ENCODE measurements at places on chromosomes 5 and 9. TPM values are rescaled to one million over a fixed set of nuclear protein-coding genes. Genes with fewer than 3 reads are reported as not detected.

DNA sequence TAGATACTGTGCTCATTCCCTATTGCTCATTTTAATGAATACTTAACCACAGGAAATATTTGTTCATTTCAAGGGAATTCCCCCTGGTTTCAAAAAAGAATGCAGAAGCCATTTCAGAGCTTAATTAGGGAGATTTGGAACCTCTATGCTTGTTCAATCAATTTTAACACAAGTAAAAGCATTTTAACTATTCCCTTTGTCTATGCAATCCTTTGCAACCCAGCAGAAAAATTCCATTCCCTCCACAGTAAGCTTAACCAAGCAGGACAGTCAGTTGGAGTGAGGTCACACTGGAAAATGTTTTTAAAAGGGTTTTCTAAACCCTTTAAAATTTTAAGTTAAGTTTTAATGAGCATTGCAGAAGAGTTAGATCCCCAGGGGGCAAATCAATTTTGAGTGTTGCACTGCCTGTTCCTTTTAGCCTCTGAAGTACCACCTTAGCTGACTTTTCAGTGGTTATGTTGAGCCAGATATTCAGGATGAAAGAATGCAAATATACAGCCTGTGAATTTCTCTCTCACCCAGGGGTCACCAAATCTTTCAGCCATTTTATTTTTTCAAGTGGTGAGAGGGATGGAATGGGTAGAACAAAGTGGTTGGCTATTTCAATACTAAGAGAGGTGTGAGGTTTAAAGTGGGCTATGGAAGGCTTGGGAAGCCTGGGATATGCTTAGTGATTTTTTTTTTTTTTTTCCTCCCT, 356.2 kb upstream of the NUDT12 start:
- no peaks in the 10 kb centered on the region for H3K36me3 ChIP-seq
- no peak overlapping the region for H3K27ac ChIP-seq
- DNase-seq: no peak
- H3K4me1 ChIP-seq: no peaks in the 10 kb centered on the region

- no peaks in the 10 kb centered on the region for H3K4me1 ChIP-seq
- no peak overlapping the region for H3K27ac ChIP-seq
- no peaks in the 10 kb centered on the region for H3K27me3 ChIP-seq
- no peak overlapping the region for H3K4me3 ChIP-seq
Observed at GRCh38 chr5:81140943-81141342, 92.2 kb upstream of the CKMT2 start.

Gene MEIKIN
- total RNA-seq: not detected

GRCh38 chr9:107213080-107213479, 70.0 kb upstream of the RAD23B start:
- no peaks in the 10 kb centered on the region for H3K27me3 ChIP-seq
- DNase-seq: peak; percentile 8
- H3K27ac ChIP-seq: peak overlapping the region; percentile 40
- no peak overlapping the region for H3K4me3 ChIP-seq

DNA sequence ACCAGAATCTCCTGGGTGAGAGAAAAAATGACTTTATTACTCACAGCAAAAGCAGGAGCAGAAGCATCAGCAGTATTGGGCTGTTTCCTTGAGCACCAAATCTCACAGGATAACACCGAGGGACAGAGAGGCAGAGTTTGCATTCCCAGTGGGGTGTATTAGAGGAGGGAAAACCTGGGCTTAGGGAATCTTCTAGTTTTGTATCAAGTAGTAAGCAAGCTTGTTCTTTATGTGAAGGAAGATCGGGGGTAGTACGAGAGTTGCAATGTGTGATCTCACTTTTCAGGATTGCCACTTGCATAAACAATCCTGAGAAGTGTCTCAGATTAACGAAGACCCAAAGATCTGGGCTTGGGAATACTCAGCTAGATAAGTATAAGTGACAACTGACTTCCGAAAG, 1163.0 kb downstream of the TAF11L14 start:
- no peak overlapping the region for H3K4me3 ChIP-seq
- no peak overlapping the region for H3K27ac ChIP-seq
- DNase-seq: no peak

Gene ZDHHC11B
- not detected for total RNA-seq

GRCh38 chr9:126702151-126703001, 88.6 kb downstream of the LMX1B start:
- peaks cover 17% of the 10 kb centered on the region for H3K4me1 ChIP-seq
- no peak overlapping the region for H3K4me3 ChIP-seq
- no peaks in the 10 kb centered on the region for H3K36me3 ChIP-seq
- H3K27me3 ChIP-seq: peaks cover 34% of the 10 kb centered on the region
- H3K27ac ChIP-seq: no peak overlapping the region

- H3K27me3 ChIP-seq: no peaks in the 10 kb centered on the region
- no peak within 1 kb of the TSS for H3K4me3 ChIP-seq
- no peak within 1 kb of the TSS for H3K27ac ChIP-seq
Observed at GRCh38 chr5:36301858-36302603, at the start of gene RANBP3L. TSS of gene RANBP3L (minus strand) at chr5:36301902. CDS start at chr5:36301416, 486 bp downstream.

Gene NUTM2F
- total RNA-seq: 0.15 TPM

Gene HMCN2
- 1.6 TPM for total RNA-seq

- H3K27ac ChIP-seq: no peak overlapping the region
- H3K4me3 ChIP-seq: no peak overlapping the region
- no peak for DNase-seq
- H3K27me3 ChIP-seq: no peaks in the 10 kb centered on the region
- no peaks in the 10 kb centered on the region for H3K36me3 ChIP-seq
Observed at GRCh38 chr5:27252911-27253310, 214.5 kb upstream of the CDH9 start.

DNA sequence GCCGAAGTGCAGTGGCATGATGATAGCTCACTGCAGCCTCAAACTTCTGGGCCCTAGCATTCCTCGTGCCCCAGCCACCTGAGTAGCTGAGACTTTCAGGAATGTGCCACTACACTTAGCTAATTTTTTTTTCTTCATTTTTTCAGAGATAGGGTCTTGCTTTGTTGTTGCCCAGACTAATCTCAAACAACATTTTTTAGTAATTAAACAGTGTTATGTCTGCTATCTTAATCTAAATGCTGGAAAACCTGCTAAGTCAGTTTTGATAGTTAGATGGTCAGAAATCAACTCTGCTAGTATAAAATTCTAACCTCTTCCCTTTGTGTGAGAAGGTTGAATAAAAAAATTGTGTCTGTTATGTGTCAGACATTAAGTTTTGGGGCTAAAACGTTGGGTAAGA, 12.4 kb downstream of the G3BP1 start:
- H3K4me3 ChIP-seq: no peak overlapping the region
- DNase-seq: no peak
- peaks cover 57% of the 10 kb centered on the region for H3K36me3 ChIP-seq
- peaks cover 23% of the 10 kb centered on the region for H3K4me1 ChIP-seq
- no peak overlapping the region for H3K27ac ChIP-seq

DNA sequence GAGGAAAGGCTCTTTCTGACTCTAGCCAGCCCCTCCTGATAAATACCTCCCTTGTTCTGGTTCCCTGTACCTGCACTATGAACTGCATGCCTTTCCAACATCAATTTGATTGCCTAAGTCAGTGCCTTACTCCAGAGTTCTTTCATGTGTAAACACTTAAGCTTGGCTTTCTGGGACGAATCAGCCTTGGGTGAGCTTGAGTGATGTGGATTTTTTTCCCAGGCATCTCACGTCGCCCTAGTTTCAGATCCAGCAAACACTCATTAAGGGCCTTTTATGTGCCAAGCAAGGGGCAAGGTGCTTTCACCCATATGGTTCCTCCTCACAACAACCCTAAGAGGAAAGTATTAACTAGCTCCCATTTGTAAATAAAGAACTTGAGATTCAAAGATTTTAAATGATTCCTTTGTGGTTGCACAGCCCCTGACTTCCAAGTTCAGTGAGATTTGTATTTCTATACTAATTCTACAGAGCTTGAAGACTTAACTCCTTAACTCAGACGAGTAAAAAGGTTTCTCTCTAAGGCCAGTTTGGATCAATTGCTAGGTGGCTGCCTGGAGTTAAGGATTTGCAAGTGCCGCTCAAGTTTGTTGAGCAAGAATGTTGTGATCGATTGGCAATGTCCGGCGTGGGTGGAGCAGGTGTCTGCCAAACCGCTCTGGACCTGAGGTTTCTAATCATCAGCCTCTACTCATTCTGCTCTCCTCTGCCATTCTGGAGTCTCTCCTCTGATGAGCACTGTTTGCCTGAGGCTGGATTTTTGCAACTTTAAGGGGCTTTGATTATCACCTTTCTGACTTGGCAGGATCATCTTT, 20.2 kb upstream of the TJP2 start:
- no peak overlapping the region for H3K4me3 ChIP-seq
- DNase-seq: no peak
- H3K36me3 ChIP-seq: peaks cover 6% of the 10 kb centered on the region
- H3K27me3 ChIP-seq: no peaks in the 10 kb centered on the region

DNA sequence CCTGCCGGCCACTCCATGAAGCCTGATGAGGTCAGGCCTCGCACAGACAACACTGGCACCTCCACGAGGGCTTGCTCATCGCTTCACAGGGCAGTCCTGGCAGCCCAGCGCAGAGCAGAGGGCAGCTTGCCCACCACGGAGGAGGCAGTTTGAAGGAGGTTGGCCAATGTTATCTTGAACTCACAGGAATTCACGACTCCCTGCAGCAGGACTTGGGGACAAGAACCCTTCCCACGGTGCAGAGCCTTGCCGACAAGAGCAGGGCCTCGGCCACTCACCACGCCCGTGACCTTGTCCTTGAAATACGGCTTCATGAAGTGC, 5.0 kb downstream of the SNAPC4 start:
- H3K27ac ChIP-seq: no peak overlapping the region
- peaks cover 13% of the 10 kb centered on the region for H3K36me3 ChIP-seq
- H3K4me1 ChIP-seq: peaks cover 7% of the 10 kb centered on the region
